ENCODE measurements at places on chromosomes 3 and 15.

- DNase-seq, result no peak
Observed at GRCh38 chr3:134300520-134300919, 49.9 kb upstream of the RYK start.

DNA sequence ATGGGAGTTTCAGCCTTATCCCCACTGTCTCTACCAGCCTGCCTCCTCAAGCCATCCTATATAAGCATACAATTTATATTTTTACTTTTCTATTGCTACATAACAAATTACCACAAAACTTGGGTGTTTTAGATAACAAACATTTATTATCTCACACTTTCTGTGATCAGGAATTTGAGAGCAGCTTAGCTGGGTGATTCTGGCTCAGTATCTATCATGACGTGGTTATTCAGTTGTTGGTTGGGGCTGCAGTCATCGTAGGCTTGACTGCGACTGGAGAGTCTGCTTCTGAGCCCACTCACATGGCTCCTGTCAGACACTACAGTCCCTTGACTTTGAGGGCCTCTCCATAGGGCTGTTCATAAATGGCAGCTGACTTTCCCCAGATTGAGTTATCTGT lies 20.7 kb downstream of the PARP15 start:
- DNase-seq, result no peak

GRCh38 chr15:48102167-48102566 lies 18.6 kb upstream of the SLC24A5 start:
- DNase-seq, result no peak

DNA sequence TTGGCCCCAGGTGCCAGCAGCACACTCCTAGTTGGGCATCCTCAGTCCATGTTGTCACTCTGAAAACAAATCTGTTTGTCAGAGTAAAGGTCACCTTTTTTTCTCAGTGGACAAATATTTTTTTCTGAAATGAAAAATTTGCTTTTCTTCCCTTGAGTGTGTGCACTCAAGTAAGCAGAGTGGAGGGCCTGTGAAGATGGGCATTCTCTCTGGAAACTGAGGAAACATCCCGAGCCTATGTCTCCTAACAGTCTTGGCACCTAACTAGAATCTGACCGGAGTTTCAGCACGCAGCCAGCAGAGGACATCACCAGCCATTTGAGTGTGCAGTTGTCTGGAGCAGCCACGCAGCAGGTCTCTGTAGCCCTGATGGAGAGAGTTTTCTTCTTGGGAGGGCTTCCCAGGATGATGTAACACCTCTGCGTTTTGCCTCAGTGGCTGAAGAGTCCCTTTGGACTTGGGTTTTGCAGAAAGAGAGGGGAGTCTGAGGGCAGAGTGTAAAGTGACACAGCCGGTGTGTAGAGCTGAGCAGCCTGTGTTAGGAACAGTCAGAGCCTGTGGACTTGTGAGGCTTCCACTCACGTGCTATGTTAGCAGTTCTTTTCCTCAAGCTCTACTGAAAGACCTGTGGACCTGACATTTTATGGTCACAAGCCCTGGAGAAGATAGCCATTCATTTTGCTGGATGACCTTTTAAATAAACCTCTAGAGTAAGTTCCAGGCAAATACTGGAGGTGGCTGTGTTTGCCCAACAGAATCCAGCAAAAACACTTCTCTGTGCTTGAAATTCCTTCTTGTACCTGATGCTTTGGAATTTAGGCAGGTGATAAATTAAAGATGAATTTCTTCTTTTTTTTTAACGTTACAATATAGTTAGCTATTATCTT lies 51.6 kb downstream of the ABHD2 start:
- DNase-seq, result no peak

- DNase-seq, result no peak
Observed at GRCh38 chr3:55721716-55722484, 234.8 kb upstream of the WNT5A start.

GRCh38 chr15:70023769-70024491 lies 73.8 kb downstream of the TLE3 start:
- DNase-seq, result no peak

DNA sequence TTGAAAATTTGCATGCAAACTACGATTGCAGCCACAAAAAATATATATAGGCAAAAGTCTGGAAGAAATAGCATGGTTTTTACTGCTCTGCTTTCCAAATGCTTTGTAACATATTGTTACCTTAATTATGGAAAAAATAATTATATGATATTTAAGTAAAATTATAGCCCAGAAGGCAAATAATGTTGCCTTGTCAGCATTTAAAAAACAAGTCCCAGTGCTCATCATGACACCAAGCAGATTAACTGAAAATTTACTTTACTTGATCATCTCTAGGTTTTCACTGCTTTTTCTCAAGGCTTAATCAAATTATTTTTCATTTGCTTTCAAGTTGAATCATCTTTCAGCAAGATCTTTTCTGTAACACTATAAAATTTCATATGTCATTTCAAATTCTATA lies 262.9 kb downstream of the ZMAT3 start:
- no peak for DNase-seq

- DNase-seq, result peak; percentile 60
Observed at GRCh38 chr15:25437777-25438600, 835 bp downstream of the UBE3A start.

- no peak for DNase-seq
Observed at GRCh38 chr3:172692751-172693338, 18.0 kb downstream of the NCEH1 start.

DNA sequence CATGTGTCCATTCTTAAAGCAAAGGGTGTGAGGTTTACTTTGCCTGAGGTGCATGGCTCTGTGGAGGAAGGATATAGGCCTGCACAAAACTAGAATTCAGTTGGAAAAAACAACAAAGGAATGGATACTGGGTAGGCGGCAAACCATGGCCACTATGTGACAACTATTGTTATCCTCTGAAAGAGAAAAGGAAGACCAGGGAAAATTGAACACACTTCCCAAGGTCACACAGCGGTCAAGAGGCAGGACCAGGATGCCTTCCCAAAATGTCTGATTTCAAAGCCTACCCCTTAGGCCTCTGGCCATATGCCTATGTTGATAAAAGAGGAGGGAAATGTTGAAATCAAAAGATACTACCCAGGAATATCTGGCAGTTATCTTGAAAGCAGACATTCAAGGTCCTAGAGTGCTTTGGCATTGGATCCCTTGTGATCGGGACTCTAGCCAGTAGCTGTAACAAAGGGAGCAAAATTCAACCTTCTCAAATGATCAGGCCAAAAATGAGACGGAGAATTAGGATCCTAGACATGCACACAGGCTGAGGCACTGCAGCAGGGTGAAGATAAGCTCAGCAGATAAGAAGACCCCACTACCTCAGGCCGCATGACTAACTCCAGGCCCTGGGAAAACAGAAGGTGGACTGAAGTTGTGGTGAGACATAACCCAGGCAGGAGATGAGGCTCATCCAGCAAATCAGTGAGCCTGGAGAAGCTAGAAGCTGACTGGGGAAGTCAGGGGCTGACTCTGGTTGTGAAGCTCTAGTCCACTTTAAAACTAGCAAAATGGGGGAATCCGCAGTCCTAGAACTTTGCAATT lies 292.2 kb downstream of the NEK10 start:
- DNase-seq, result no peak

- DNase-seq, result no peak
Observed at GRCh38 chr15:91380114-91380513, 280.1 kb downstream of the SV2B start.

GRCh38 chr15:32029862-32030781 lies at the start of gene CHRNA7:
CHRNA7 (plus strand) TSS chr15:32030515; CDS start chr15:32030595, 80 bp downstream.
- peak; percentile 8 for DNase-seq

GRCh38 chr15:45674677-45675076 lies 39.8 kb downstream of the SQOR start:
- no peak for DNase-seq

GRCh38 chr3:134993011-134993410 lies 198.0 kb downstream of the EPHB1 start:
- no peak for DNase-seq

- DNase-seq, result no peak
Observed at GRCh38 chr3:65436580-65436979, 602.1 kb downstream of the MAGI1 start.

DNA sequence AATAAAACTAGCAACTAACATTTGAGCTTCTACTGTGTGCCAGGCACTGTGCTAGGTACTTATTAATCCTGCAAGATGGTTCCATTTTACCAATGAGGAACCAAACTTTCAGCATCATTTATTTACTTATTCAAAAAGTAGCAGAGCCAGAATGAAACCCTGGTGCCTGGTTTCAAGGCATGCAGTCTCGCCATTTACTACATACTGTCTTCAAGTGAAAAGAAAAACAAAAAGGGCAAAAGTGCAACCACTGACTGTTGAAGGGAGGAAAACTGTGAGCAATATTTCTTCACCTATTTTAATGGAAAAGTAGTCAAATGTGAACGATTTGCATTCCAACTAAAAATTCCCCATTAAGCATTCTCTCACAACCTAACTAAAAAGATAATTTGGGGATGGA lies 8.7 kb downstream of the DCUN1D1 start:
- DNase-seq, result no peak

DNA sequence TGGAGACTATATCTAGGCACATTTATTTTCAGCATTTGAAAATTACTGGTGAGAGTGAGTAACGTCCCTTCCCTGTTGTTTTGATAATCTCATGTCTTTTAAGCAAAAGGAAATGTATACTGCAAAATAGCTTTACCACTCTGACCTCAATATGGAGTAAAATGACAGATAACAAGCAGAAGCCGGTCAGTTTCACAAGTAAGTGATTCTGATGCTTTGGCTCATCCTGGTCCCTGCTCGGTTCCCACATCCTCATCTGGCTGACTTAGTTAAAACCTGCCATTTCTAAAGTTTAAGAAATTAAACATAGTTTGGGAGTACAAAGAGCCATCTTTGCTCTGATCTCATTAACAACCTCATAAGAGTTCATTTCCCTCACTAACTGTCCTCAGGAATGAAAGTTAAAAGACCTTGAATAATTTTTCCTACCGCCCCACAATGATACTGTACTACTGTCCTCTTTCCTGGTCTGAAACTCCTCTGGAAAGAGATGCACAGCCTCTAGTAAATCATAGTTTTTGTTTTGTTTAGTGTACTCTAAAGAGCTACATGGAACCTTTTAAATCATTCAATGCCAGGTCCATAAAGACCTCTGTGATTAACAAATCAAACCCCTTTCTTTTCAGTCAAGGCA lies 72.3 kb upstream of the ICE2 start:
- no peak for DNase-seq

DNA sequence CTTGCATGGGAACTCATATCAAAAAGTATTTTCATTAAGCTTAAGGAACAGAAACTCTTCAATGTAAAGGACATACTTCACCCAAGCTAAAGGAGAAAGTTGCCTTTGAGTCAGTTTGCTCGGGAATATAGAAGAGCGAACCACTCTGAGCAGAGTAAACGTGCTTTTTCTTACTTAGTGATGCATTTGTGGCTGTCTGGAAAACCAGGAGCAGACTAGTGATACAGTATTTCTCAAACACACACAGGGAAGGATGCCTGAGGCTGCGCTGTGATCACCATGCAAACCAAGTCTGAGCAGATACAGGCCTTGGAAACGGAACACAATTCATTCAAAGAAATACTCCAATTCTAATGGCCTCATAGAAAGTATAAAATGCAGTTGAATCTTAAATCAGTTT lies 121.0 kb upstream of the CDIN1 start:
- no peak for DNase-seq

- DNase-seq, result no peak
Observed at GRCh38 chr15:67506775-67507747, 13.9 kb upstream of the C15orf61 start.

- peak; percentile 48 for DNase-seq
Observed at GRCh38 chr3:188049606-188050530, 104.1 kb upstream of the LPP start.

DNA sequence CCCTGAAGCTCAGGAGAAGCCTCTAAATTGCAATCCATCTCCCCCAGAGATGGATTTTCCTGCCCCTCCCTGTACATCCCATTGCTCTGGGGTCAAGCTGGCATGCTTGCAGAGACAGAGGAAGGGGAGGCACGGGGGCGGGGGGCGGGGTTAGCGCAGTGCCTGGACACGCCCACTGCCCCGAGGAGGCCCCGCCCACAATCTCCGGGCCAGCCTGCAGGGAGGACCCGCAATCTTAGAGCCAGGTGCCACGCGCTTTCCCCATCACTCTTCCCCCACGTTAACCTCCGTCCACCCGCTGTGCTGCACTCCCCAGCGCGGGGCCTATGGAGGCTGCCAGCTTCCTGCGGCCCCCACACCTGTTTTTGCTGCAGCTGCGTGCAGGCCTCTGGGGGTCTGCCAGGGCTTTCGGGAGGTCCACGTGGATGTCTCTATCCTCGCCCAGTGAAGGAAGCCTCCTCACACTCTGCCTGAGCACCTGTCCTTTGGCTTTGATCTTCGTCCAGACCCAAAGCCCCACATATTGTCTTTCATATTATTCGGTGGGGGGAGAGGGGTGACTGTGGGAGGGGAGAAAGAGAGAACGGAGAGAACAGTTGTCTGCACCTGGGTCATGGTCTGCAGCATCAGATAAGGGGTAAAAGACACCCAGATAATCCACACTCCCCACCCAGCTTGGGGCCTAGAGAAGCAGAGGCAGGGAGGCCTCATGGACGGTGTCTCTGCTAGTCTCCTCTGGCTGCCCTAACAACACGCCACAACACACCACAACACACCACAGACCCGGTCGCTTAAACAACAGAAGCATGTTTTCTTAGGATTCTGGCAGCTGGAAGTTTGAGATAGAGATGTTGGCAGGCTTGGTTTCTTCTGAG lies 118.0 kb upstream of the MEF2A start:
- peak; percentile 32 for DNase-seq

DNA sequence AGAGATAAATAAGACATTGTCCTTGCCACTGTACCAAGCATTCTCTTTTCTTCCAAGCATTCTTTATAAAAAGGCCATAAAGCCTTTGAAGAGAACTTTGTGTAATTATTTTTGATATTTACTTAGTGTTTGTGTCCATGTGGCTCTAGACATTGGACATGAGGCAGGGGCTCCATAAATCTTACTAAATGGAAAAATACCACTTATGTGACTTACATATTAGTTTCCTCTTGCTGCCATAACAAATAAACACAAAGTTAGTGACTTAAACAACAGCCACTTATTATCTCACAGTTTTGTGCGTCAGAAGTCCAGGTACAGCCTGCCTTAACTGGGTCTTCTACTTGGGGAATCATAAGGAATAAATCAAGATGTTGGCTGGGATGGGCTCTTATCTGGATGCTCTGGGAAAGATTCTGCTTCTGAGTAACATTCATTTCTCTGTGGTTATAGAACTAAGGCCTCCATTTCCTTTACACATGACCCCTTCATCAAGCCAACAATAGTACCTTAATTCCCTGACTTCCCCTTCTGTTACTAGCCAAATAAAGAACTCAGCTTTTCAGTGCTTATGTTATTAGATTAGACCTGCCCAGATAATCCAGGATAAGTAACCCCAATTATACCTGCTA lies 59.9 kb upstream of the COL8A1 start:
- no peak for DNase-seq

- no peak for DNase-seq
Observed at GRCh38 chr3:72782521-72782920, 65.7 kb downstream of the SHQ1 start.

DNA sequence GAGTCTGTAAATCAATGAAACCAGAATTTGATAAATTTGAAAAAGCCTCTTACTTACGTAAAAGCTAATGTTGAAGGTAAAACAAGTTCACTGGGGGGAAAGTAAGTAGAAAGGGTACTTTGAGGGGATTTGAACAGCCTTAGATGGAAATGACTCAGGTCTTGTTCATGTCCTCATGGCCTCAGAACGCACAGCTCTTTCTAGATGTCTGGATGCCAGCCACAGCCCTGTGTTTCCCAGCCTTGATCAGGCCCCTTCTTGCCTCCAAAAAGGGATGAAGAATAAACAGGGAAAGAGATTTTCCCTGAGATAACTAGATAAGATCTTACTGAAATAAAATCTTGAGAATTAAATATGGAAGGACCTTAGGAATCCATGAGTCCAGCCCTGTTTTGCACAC lies 237.1 kb upstream of the GOLGA6L4 start:
- no peak for DNase-seq
